ENCODE measurements at places on chromosomes 1 and 21.

DNA sequence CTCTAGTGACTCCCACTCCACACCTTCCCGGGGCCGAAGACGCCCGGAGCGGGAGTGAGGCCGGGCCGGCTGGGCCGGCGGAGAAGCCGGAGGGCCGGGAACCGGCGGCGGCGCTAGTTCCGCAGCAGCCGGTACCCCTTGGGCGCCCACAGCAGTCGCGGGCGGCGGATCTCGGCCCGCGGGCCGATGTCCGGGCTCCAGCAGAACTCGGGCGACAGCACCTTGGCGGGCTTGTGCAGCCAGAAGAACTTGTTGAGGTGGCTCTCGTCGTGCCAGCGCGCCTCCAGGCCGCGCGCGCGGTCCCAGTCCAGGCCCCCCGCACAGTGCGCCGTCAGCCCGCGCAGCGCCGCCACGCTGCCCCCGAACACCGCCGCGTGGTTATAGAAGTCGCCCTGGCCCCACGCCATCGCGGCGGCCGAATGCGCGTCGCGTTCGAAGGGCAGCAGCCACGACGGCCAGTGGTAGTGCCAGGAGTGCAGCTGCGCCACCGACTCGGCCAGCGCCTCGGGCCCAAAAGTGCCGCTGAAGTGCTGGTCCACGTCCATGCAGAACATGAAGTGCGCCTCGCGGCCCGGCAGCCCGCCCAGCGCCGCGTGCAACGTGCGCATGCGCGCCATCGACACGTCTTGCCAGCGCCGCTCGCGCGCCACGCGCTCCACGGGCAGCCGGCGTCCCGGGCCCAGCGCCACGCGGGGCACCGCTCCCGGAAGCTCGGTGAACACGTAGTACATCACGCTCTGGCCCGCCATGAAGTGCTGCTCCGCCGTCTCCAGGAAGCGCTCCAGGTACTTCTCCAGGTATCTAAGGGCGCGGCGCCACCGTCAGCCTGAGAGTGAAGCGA is 14.0 kb downstream of the A3GALT2 start:
- no peak for DNase-seq

DNA sequence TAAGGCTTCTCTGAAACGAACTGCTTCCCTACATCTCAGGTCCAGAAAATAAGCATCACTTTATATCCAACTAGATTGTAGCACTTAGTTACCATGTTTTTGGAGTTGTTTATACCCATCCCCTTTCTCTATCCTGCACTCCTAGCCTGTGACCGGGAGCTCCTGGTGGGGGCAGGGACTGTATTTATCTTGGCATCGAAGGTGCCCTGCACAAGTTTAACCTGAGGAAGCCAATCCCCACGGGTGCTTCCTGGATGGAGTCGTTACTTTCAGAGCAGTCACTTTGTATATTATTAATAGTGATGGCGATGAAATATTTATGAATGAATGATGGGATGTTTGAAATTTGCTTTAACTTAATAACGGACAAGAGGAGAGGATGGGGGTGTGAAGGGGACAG is 73.9 kb downstream of the KLHDC7A start:
- DNase-seq = no peak

DNA sequence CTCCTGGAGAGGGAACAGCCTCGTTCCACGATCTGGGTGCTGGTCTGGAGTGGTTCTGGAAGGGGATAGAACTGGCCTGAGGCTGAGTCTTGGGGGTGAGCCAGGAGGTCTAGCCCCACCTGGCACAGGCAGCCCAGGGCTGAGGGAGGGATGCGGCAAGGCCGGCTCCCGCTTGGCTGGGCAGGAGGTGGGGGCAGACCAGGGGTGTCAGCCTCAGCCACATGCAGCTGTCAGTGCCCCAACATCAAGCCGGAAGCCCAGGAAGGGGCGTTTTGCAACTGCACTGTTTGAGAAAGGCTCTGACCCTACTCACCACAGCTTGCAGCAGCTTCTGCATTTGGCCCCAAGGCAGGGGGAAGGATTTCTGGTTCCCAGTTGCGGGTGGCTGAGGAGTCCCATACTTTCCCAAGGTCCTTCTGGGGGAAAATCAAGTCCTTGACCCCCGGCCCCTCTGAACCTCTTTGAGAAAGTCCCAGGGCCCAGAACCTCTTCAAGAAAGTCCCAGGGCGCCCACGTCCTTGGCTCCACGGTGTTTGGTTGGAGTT is 2.0 kb downstream of the EFHD2 start:
- no peak for DNase-seq

GRCh38 chr1:2314273-2314802 is 77.0 kb downstream of the MORN1 start:
- DNase-seq = no peak

DNA sequence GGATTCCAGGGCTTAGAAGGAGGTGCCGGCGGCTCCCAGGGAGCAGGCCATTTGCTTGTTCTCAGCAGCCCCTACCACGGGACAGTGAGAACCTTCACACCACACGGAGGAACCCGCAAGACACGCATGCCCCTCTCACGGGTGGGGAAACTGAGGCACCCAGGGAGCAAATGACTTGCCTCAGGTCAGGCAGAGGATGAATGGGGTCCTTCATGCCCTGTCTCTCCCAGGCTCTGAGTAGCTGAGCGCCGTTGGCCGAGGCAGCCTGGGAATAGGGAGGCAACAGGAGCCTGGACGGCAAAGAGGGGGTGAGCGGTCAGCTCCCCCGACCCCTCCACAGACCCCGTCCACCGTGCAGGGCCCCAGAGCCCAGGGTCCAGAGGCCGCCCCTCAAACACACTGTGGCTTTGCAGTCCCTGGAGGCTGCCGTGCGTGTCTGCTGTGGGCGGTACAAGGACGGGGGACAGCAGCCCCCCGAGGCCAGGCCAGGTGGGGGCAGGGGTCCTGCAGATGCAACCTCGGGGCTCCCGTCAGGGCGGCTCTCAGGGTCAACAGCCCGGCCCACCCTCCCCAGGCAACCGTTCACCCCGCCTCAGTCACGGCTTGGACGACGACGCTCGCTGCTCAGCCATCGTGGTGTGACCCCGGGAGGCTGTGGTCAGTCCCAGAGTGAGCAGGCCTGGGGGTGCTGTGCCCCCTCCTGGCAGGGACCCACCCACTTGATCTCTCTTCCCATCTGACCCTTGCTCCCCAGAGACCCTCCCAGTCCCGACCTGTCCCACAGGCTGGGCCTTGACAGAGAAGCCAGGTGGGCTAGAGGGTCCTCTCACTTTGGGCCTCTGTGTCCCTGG is 15.8 kb upstream of the COL6A2 start:
- no peak for DNase-seq

DNA sequence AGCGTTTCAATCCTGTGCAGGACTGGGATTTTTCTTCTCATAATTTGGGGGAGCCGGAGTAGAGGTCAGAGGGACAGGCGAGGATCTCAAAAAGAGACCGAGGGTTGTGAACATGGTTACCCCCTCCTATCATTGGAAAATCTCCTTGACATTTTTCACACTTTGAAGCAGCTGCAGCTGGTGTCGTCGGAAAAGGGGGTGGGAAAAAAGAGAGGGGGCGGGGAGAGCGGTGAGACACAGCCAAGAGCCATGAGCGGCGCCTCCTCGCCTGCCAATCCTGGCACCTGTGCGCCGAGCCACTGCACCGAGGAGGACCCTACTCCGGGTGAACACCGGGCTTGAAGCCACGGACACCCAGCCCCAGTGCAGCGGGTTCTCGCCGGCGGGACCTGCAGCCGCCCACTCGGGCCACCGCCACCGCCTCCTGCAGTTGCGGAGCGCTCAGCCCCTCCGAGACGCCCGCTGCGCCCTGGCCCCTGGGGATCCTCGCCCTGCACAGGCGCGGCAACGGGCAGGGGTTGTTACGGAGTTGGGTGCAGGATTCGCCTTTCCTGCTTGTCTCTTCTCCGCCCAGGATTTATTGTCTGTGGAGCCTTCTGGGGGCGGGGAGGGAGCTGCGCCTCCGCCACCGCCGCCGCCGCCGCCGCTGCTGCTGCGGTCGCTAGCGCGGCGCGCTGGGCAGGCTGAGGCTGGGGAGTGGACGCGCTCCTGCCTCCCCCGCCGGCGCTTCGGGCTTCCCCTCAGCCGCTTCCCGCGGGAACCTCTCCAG is at the start of gene LRRC7:
TSS of gene LRRC7 (plus strand) at position 271 of the 769 bp plus-strand sequence. CDS start 718 bp downstream, outside the sequence.
- no peak for DNase-seq

GRCh38 chr1:32893198-32894018 is 7.1 kb downstream of the HPCA start:
- DNase-seq = no peak

DNA sequence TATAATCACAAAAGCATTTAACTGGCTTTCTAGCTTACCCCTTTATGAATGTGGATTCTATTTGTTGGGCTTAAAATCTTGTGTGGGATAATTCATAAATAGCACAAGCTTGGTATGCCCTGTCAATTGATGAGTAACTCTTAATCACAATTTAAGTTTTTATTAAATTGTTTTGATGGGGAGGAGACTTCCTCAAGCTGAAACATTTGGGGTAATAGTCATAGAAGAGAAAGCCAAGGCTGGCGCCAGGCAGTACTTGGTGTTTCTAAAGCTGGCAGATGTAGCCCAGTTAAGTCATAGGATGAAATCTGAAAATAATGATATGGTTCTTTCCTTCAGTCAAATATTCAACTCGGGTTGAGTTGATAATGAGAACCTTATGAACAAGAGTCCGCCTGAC is 167.2 kb downstream of the FMN2 start:
- no peak for DNase-seq

DNA sequence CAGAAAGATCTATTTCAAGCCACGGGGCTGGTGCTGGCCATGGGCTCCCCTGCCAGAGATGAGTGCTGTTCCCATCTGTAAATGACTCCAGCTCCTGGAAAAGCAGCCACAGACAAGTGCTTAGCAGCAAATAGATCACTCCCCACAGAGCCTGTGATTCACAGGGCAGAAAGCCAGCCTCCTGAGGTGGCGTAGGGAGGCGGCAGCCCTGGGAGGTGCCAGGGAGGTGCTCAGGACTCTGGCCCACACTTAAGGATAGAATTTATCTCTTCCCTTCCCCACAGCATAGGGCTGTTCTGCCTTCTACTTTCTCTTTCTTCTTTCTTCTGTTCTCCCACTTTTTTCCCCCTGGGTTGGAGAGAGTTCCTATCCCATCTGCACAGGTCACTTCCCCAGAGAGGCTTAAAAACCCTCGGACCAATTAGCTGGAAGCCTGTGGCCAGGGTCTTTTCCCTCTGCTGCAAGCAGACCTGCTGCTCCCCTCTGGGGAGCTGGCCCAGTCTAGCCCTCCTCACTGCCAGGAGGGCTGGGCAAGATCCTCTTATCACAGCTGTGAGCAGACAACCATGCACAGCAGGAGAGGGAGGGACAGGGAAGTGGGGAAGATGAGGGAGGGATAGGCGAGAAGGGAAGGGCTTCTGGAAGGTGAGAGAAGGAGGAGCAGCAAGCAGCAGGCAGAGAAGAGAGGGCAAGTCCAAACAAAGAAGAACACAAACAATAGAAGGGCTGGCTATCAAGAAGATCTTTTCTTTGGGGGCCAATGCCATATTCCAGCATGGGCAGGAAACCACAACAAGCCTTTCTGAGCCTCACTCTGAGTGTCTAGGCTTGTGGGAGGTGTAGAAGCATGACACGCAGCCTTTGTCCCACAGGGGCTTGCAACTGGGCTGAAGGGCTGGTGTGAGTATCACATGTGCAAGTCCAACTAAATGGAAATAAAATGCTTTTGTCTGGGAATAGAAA is 41.0 kb downstream of the KCND3 start:
- no peak for DNase-seq

GRCh38 chr1:108051631-108052377 is 86.8 kb upstream of the VAV3 start:
- no peak for DNase-seq

- DNase-seq = no peak
Observed at GRCh38 chr1:40742363-40743061, 41.1 kb upstream of the KCNQ4 start.

DNA sequence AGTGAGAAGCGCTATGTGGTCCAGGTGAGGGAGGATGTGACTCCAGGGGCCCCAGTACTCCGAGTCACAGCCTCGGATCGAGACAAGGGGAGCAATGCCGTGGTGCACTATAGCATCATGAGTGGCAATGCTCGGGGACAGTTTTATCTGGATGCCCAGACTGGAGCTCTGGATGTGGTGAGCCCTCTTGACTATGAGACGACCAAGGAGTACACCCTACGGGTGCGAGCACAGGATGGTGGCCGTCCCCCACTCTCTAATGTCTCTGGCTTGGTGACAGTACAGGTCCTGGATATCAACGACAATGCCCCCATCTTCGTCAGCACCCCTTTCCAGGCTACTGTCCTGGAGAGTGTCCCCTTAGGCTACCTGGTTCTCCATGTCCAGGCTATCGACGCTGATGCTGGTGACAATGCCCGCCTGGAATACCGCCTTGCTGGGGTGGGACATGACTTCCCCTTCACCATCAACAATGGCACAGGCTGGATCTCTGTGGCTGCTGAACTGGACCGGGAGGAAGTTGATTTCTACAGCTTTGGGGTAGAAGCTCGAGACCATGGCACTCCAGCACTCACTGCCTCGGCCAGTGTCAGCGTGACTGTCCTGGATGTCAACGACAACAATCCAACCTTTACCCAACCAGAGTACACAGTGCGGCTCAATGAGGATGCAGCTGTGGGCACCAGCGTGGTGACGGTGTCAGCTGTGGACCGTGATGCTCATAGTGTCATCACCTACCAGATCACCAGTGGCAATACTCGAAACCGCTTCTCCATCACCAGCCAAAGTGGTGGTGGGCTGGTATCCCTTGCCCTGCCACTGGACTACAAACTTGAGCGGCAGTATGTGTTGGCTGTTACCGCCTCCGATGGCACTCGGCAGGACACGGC is 2.2 kb downstream of the CELSR2 start:
- DNase-seq = no peak

- no peak for DNase-seq
Observed at GRCh38 chr1:29569971-29570634, 333.8 kb downstream of the PTPRU start.

DNA sequence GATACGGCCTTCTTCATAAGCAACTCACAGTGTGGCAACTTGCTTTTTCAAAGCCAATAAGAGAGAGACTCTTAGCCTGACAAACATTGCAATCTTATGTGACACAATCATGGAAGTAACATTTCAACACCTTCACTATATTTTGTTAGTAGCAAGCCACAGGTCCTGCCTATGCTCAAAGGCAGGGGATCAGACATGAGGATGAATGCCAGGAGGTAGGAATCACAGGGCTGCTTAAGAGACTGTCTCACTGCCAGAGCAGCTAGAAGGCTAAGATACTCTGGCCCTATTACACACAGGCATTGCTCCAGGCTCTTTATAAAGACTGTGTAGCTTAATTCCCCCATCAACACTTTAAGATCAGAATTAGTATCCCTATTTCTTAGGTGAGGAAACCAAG is 236.2 kb upstream of the KAZN start:
- DNase-seq = no peak

GRCh38 chr1:179369751-179370341 is 4.1 kb downstream of the AXDND1 start:
- DNase-seq = peak; percentile 13

DNA sequence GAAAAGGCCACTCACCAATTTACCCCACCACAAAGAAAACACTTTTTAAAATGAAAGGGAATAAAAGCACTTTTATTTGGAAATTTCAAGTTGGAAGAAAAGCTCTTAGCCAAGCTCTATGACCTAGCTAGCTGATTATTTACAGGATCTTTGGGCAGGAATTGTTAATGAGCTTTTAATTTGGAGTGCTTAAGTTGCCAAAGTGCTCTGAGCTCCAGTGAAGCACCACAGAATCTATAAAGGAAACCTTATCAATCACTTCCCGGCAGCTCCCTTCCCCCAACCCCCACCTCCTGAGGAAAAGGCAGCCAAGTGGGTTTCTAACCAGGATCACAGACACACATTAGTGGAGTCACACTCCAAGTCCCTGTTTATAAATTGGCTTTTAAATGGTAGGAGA is 1.5 kb downstream of the ERI3 start:
- DNase-seq = no peak

GRCh38 chr1:226965581-226966440 is 25.7 kb downstream of the COQ8A start:
- no peak for DNase-seq

GRCh38 chr1:8402109-8402710 is 84.3 kb downstream of the SLC45A1 start:
- no peak for DNase-seq

Data from stimulated activated CD8-positive, alpha-beta memory T cell treated with anti-CD3 and anti-CD28 coated beads, Interleukin-7, amount 100 ng/mL, for 1 hour (primary cell).